ENCODE measurements at places on chromosomes 12 and 14.

GRCh38 chr14:101007765-101008164 is 104.2 kb upstream of the RTL1 start:
- DNase-seq = peak; percentile 61

GRCh38 chr12:76410371-76410770 is 62.2 kb upstream of the BBS10 start:
- no peak for DNase-seq

DNA sequence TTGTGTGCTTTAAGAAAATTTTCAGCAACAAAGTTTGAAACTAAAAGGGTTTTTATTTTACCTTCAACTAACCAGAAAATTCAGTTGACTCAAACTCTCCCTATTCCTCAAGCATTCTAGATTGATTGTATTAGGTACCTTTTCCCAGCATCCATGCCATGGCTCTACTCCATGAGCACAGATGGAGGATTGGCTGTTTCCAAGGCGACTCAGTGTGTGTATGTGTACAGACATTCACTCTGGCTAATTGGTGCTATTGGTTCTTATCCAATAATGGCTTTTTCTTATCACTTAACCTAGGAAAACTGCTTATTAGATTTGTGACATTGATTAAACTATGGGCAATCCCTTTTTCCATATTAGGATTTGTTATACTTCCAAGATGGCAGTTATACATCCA is 202.6 kb downstream of the ANO6 start:
- DNase-seq = no peak

DNA sequence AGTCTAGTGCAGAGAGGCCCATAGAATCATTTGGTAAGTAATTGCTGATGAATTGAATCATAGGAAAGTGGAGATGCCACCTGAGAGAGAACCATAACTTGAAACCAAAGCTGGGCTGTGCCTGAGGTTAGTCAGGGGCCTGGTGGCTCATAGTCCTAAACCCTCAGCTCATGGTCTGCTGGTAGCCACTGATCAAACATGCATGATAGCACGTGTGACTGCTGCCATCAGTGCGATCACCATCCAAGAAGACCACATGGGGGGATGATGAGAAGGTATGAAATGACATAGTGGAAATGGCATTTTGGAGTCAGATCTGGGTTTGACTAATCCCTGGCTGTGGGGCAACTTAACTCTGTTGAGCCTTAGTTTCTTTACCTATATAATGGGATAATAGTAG is 190.5 kb downstream of the CACNA1C start:
- DNase-seq = no peak

GRCh38 chr12:2239381-2239871 is 186.6 kb downstream of the CACNA1C start:
- peak; percentile 80 for DNase-seq

DNA sequence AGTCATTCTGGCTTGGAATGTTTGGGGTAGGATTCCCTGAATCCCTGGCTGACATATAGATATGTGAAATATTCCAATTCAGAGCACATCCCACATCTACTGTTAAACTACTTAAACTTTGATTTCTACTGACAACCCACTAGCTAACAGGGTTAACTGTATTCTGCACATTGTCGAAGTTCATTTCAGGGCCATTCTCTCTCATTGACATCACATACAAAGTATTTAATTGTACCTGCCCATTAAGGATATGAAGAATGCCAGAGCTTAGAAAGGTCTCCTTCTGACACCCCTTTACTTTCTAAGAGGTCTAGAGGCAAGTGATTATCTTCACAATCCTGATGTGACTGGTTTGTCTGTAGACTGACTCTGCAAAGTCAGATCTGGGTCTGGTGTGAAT is 2.8 kb upstream of the DCN start:
- DNase-seq = no peak

DNA sequence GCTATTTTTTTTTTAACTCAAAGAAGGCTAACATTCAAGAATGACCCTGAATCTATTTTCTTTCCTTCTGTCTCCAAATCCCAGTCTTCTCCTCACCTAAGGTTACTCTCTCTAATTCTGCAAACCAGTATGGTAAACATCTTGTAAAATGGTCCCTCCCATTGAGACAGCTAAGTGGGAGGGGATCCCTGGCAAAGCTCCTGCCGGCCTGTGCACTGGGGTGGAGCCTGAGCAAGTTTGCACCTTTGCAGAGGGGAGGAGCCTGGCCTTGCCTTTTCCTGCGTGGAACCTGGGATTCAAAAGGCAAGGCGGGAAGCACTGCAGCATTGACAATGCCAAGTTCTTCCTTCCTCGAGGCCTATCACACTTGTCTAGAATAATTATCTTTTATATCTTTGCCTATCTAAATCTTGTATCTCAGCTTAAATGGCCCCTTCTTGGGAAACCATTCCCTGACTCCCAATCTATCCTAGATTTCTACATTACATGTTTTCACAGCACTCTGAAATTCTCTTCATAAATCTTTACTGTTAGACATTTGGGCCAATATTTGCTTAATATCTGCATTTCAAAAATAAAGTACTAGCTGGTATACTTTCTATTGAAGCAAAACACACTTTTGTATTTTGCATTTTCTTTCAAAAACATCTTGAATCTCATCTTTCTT is 83.0 kb downstream of the EPS8 start:
- DNase-seq = no peak

GRCh38 chr14:49497725-49498348 is 88.3 kb downstream of the RPS29 start:
- no peak for DNase-seq

- DNase-seq = no peak
Measured at GRCh38 chr12:96112733-96113132, 77.3 kb upstream of the LTA4H start.

- DNase-seq = no peak
Measured at GRCh38 chr12:130117701-130118100, 44.6 kb upstream of the FZD10 start.

- DNase-seq = no peak
Measured at GRCh38 chr12:24822121-24822899, 126.6 kb downstream of the BCAT1 start.

DNA sequence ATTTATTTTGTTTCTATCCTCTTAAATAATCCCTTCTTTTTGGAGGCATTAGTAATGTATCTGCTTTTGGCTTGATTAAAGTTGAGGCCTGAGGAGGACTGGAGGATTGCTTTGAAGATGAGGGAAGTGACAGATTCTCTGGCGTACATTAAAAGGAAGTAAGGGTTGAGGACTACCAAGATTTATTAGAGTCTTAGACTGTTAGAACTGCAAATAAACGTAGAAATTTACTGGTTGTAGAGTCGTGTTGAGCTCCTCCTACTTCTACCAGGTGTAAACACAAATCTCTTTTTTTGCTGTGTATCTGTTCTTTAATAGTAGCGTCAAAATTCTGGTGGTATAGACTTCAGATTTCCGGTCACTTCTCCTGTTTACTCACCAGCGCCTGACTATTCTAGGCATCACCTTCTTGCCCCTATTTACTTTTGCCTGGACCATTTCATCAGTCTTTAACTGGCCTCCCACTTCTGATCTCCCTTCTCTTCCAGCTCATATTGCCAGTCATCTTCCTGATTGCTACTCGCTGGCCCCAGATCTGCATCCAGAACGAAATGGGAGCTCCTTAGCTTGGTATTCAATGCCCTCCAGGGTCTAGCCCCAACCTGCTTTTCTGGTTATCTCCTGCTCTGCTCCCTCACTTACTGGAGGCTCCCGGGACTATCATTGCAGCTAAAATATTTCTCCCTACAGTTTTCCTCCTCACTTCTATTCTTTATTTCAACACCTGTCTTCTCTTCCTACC is 8.4 kb upstream of the EID3 start:
- no peak for DNase-seq

DNA sequence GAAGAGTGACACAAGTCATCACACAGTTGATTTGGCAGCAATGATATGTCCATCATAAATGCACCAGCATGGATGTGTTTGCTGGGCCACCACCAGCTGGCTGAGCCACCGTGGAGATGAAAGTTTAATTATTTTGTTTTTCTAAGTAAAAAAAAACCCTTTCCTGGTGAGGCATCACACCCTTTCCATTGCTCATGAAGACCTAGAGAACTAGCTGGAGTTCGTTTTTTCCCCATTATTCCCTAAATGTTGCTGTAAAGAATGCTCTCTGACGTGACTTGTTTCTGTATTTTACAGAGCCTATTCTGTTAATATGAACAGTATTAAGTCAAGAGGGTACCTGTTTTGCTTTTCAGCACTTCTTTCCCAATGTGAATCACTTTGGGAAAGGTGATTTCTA is 257.9 kb downstream of the MSRB3 start:
- DNase-seq = no peak

GRCh38 chr14:84458881-84459280 is 1071.1 kb upstream of the FLRT2 start:
- no peak for DNase-seq

DNA sequence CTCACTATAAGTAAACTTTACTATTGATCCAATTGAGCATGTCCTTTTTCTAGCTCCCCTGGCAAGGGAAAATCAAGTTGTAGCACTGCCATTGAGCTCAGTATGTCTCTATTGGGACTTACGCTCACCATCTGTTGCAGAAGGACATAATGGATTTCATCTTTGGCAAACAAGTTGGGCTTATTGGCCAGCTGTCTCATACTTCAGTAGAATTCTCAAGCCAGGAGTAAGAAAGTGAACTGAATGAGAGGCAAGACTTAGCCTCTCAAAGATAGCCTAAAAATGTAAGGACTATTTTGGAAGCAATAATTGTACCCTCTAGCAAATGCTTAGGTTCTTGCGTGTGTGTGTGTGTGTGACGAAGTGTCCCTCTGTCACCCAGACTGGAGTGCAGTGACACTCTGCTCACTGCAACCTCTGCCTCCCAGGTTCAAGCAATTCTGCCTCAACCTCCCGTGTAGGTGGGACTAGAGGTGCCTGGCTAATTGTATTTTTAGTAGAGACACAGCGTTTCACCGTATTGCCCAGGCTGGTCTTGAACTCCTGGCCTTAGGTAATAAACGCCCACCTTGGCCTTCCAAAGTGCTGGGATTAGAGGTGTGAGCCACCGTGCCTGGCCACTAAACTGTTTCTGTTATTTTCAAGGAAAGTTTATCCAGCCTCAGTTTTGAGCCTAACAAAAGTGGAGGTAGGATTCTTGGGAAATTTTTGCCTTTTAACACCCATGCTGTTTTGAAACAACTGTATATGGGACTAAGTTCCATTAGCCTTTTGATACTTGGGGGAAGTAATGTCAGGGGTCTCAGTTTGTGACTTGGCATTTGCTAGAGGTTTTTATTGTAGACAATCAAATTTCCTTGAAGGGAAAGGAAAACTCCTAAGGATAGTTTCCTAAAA is 7.0 kb downstream of the HNRNPA1 start:
- DNase-seq = no peak

- DNase-seq = no peak
Measured at GRCh38 chr14:99896361-99896760, 103.1 kb downstream of the EML1 start.

DNA sequence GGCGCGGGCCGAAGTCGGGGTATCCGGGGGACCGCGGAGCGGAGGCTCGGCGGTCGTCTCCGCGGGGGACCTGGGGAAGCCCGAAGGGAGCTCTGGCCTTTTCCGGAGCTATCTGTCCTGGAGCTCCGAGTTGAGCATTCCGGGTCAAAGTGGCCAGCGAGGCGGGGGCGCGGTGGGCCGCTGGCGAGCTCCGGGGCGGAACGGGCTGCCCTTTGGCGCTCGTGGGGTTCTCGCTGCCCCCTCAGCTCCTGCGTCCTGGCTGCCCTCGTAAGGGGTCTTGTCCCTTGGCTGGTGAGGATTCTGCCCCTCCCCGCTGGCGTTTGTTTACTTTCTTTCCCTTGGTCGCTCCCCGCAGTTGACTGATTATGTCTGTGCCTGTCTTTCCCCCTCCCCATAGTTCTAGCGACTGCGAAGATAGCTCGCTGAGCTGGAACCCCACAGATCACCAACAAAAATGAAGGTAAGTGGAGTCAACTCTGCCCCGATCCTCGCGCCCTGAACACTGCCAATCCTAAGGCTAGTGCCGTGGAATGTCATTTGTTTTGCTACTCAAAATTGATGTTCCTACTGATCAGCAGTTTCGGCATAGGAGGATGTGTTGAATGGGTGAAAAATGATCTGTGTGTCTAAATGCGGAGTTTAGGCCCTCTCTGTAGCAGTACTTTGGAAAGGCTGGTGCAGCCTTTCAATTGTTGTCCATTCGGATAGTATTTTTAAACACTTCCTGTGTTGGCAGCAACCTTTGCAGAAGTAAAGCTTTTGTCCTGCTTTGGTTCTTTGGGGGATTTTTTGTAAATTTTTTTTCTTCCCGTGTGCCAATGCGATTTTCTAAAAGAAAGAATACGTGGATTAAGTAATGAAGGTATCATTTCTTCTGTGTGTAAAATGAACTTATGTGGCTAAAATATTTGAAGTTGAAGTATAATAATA is 1.3 kb downstream of the ARID4A start:
- peak; percentile 79 for DNase-seq

GRCh38 chr12:4296751-4297150 is 23.2 kb downstream of the CCND2 start:
- no peak for DNase-seq

DNA sequence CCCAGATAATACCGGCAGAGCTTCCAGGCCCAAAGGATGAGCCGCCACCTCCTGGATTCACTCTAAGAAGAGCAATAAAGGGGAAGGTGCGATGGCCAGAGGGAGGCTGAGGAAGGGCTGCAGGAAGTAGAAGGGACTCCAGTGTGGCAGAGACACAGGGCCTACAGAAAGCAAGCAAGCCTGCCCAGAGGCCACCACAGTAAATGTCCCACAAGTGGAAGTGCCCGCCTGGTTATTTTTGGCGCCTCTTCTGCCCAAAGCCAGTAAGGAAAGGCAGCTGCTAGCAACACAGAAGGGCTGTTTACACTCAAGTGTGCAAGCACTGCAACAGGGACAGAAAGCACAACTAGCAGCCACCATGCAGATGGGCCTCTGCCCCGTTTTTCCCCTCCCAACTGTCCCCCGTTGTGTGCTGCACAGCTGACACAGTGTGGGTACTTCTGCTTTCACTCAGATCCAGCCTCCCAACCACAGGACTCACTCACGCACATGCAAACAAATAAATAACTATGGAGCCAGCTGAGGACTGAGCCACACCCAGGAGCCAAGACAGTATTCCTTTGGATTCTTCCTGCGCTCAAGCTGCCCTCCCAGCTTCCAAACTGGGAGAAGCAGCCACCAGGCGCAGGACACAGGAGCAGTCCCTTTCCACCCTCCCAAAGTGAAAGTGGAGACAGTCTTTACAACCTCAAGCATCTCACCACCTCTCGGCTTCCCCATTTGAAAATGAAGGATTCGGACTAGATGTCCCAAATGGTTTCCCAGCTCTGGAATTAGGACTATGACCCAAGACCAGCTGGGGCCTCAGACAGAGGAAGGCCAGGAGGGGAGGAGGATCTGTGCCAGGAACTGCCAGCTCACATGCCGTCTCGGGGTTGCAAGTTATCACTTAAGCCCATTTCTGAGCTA is 40.0 kb upstream of the PNMA1 start:
- DNase-seq = no peak

All from coronary artery (tissue), 2 donors.